GM23338 (cell line): ENCODE measurements at places on chromosomes 2 and 18.

- DNase-seq: peak; percentile 41
These were observed 630.5 kb downstream of the TDRD15 start for GRCh38 chr2:21754164-21754788.

- DNase-seq: no peak
These were observed 334.1 kb downstream of the RIT2 start for GRCh38 chr18:42781298-42781815.

- DNase-seq: no peak
These were observed 3.8 kb downstream of the EMILIN1 start for GRCh38 chr2:27081984-27082772.

- DNase-seq: peak; percentile 93
These were observed 766.8 kb upstream of the FAM98A start for GRCh38 chr2:34365932-34366331.

GRCh38 chr2:164655336-164655735 lies 34.1 kb upstream of the GRB14 start:
- DNase-seq: no peak
